ENCODE measurements at places on chromosomes 12 and 14. TPM values are rescaled to one million over a fixed set of nuclear protein-coding genes. Genes with fewer than 3 reads are reported as not detected.
A peak's percentile ranks its signal among the peaks of the same experiment; 100 is the strongest.

- no peak overlapping the region for H3K4me3 ChIP-seq
- DNase-seq: no peak
- H3K4me1 ChIP-seq: peaks cover 2% of the 10 kb centered on the region
- H3K27ac ChIP-seq: no peak overlapping the region
Observed at GRCh38 chr14:82766123-82766522, 1232.5 kb upstream of the SEL1L start.

DNA sequence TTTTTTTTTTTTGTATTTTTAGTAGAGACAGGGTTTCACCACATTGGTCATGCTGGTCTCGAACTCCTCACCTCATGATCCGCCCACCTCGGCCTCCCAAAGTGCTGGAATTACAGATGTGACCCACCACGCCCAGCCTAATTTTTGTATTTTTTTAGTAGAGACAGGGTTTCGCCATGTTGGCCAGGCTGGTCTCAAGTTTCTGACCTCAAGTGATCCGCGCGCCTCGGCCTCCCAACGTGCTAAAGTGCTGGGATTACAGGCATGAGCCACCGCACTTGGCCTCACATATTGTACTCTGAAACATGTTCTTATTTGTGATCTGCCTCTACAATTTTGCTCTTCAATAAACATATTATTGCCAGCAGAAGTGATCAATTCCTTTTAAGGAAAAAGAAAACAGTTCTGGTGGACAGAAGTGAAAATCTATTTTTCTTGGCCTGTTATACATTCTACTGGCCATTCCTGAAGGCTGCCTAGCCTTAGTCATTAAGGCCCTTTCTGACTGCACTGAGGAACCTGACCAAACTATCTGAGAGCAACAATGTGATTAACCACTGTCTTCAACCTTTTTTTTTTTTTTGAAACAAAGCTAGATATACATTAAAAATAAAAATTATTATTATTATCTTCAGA lies 36.1 kb downstream of the SNX6 start:
- H3K27me3 ChIP-seq: no peaks in the 10 kb centered on the region
- H3K27ac ChIP-seq: no peak overlapping the region
- peak; percentile 13 for DNase-seq
- no peaks in the 10 kb centered on the region for H3K4me1 ChIP-seq

DNA sequence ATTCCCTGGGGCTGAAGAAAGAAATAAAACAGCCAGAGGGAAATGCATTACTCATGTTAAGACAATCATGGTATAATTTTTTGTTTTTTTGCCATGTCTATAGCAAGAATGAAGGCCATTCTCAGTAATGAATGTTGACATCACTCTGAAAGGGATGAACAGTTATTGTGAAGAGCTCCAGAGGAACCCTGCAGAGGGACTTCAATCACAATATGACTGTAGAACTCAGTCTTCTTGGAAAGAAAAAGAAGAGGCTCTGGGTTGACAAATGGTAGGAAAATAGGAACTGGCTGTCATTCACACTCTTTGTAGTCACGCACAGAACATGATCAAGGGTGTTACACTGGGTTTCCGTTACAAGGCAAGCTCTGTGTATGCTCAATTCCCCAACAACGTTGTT lies 73.8 kb upstream of the DACT1 start:
- no peak overlapping the region for H3K27ac ChIP-seq
- no peak for DNase-seq
- no peak overlapping the region for H3K4me3 ChIP-seq
- no peaks in the 10 kb centered on the region for H3K27me3 ChIP-seq

KCNMB4 gene
- 4.0 TPM for polyA plus RNA-seq

- no peak overlapping the region for H3K27ac ChIP-seq
- H3K27me3 ChIP-seq: no peaks in the 10 kb centered on the region
- H3K4me1 ChIP-seq: no peaks in the 10 kb centered on the region
- DNase-seq: no peak
Observed at GRCh38 chr12:126248871-126249403, 1183.7 kb downstream of the AACS start.

- no peaks in the 10 kb centered on the region for H3K36me3 ChIP-seq
- H3K27me3 ChIP-seq: no peaks in the 10 kb centered on the region
- H3K27ac ChIP-seq: no peak overlapping the region
- H3K4me3 ChIP-seq: no peak overlapping the region
Observed at GRCh38 chr14:97177635-97178034, 380.5 kb downstream of the VRK1 start.

DNA sequence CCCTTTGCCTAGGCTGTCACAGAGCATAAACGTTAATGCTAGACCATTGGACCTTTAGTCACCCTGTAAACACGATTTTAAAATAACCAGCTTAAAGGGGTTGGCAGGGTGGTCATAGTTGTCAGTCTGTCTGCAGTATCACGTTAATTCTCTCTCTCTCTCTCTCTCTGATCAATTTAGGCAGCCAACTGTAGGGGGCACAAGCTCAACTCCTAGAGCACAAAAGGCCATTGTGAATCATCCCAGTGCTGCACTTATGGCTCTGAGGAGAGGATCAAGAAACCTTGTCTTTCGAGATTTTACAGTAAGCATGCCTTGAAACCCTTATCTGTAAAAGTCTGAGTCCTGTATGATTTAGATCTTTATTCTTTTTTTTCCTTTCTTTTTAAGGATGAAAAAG lies 97.1 kb downstream of the SCAF11 start:
- no peak overlapping the region for H3K27ac ChIP-seq
- no peaks in the 10 kb centered on the region for H3K27me3 ChIP-seq
- H3K4me1 ChIP-seq: no peaks in the 10 kb centered on the region

WBP11 gene
- 84.1 TPM for polyA plus RNA-seq

- no peak overlapping the region for H3K4me3 ChIP-seq
- H3K4me1 ChIP-seq: no peaks in the 10 kb centered on the region
- DNase-seq: no peak
- no peaks in the 10 kb centered on the region for H3K36me3 ChIP-seq
- H3K27me3 ChIP-seq: no peaks in the 10 kb centered on the region
- no peak overlapping the region for H3K27ac ChIP-seq
Observed at GRCh38 chr12:64840119-64840518, 15.7 kb downstream of the TBC1D30 start.

DNA sequence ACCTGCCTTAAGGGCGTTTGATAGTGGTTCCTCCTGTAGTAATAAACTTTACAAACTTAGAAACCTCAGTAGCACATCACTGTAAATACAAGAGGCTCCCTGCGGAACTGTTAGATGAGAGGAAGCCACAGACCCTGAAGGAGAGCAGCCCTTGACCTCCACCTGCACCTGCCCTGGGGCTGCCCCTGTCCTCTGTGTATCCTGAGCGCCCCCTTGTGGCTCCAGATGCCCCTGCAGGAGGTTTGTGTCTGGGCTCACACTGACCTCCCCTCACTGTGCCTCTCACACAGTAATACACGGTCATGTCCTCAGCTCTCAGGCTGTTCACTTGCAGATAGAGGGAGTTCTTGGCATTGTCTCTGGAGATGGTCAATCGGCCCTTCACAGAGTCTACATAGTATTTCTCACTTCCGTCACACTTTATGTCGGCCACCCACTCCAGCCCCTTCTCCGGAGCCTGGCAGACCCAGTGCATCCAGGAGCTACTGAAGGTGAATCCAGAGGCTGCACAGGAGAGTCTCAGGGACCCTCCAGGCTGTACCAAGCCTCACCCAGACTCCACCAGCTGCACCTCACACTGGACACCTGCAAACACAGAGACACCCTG lies 1059.8 kb downstream of the TMEM121 start:
- H3K4me1 ChIP-seq: no peaks in the 10 kb centered on the region
- DNase-seq: no peak
- H3K27ac ChIP-seq: no peak overlapping the region
- H3K4me3 ChIP-seq: no peak overlapping the region
- no peaks in the 10 kb centered on the region for H3K36me3 ChIP-seq
- H3K27me3 ChIP-seq: no peaks in the 10 kb centered on the region

DNA sequence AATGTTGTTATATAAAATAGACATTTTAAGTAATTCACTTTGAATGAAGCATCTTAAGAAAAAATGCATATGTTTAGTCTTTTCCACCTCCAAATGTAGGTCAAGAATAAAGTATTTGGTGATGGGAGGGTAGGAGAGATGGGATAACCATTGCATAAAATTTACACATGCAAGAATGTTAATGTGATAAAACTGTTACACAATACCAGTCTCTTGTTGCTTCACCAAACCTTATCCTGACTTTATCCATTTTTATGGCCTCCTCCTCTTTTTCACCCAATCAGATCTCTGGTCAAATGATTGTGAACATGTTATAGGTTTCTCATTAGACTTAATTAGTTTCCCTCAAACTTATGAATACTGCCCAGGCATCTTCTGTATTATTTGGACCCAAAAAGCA lies 994.5 kb upstream of the FLRT2 start:
- H3K36me3 ChIP-seq: no peaks in the 10 kb centered on the region
- peaks cover 2% of the 10 kb centered on the region for H3K4me1 ChIP-seq
- H3K27me3 ChIP-seq: no peaks in the 10 kb centered on the region
- no peak overlapping the region for H3K27ac ChIP-seq
- DNase-seq: no peak

DNA sequence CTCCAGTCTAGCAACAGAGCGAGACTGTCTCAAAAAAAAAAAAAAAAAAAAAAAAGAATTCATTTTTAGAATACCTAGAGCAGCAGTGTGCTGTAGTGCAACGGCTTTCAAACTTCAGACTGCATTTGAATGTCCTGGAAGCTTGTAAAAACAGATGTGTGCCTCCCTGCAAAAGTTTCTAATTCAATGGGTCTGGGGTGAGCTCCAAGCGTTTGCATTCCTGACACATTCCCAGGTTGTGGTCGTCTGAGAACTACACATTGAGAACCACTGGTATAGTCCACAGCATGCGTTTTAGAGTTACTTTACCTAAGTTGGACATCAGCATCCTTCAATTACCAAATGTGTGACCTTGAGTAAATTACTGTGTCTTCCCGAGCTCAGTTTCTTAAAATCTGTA lies 816.8 kb downstream of the NRXN3 start:
- H3K4me1 ChIP-seq: no peaks in the 10 kb centered on the region
- H3K36me3 ChIP-seq: no peaks in the 10 kb centered on the region
- H3K27ac ChIP-seq: no peak overlapping the region
- no peaks in the 10 kb centered on the region for H3K27me3 ChIP-seq

LYZ gene
- 233 TPM for polyA plus RNA-seq

DNA sequence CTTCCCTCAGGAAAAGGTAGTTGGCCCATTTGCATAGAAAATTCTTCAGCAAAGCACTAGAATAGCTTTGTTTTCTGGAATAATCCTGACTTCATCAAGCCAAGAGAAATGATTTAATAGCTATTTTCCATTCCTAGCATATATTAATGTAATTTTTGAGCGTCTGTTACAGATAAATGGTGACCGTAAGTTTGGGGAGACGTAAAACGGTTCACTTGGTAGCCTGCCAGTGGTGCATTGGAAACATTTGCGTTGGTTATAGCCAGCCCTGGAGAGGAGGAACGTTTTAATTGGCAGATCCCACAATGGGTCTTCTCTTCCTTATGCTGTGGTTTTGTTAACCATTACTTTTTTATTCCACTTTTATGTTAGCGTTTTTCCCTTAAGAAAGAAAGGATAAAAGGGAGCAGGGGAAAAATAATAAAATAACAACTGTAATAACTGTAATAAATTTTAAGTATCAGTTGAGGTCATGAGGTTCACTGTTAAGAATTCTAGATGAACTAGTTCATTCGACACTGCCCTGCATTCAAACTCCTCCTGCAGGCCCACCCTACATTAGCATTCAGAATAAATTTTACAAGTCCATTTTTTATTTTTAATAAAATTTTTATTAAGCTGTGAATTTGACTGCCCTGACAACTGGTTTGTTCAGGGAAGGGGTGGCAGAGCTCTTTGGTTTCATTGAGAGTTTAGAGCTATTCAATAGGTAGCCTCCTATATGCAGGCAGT lies 300.7 kb downstream of the ERC1 start:
- DNase-seq: no peak
- no peak overlapping the region for H3K4me3 ChIP-seq
- H3K36me3 ChIP-seq: no peaks in the 10 kb centered on the region

PCED1B gene
- polyA plus RNA-seq: 12.1 TPM

DNA sequence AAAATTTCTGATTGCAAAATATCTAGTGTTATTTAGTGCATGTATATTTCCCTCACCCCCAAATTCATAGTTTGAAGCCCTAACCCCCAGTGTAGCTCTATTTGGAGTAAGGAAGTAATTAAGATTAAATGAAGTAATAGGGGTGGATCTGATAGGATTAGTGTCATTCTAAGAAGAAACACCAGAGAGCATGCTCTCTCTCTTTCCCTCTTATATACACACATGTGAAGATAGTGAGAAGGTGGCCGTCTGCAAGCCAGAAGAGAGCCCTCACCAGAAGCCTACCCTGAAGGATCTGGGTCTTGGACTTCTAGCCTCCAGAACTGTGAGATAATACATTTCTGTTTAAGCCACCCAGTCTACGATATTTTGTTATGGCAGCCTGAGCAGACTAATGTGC lies 120.3 kb downstream of the TMEM30B start:
- no peak overlapping the region for H3K27ac ChIP-seq
- no peak for DNase-seq
- H3K27me3 ChIP-seq: no peaks in the 10 kb centered on the region
- H3K4me1 ChIP-seq: no peaks in the 10 kb centered on the region
- H3K4me3 ChIP-seq: no peak overlapping the region
- H3K36me3 ChIP-seq: no peaks in the 10 kb centered on the region

- no peaks in the 10 kb centered on the region for H3K36me3 ChIP-seq
- H3K4me1 ChIP-seq: no peaks in the 10 kb centered on the region
- no peaks in the 10 kb centered on the region for H3K27me3 ChIP-seq
- no peak overlapping the region for H3K27ac ChIP-seq
Observed at GRCh38 chr12:15679151-15679550, 110.0 kb downstream of the EPS8 start.

- H3K27ac ChIP-seq: no peak overlapping the region
- H3K27me3 ChIP-seq: no peaks in the 10 kb centered on the region
- DNase-seq: no peak
- H3K36me3 ChIP-seq: no peaks in the 10 kb centered on the region
Observed at GRCh38 chr12:113318900-113319628, 15.8 kb downstream of the SLC8B1 start.

DNA sequence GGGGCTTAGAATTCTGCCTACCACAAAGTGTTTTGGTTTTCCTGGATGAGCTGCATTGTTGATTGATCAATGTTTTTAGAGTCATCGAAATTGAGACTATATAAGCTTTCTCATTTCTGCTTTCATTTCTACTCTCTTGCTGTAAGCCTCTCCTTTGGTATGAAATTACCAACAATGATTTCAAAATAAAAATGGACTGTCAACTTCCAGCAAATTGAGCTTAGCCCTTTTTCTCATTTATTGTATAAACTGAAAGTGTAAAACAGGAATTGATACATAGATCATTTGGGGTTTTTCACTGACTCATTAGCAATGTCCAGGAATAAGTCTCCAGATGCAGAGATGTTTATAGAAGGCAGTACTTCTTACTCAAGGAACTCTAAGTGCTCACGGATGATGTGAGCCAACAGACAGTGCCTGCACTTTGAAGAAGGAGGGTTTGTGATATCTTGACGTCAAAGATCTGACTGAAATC lies 20.0 kb upstream of the PCNX1 start:
- no peaks in the 10 kb centered on the region for H3K36me3 ChIP-seq
- H3K27me3 ChIP-seq: no peaks in the 10 kb centered on the region
- H3K27ac ChIP-seq: no peak overlapping the region
- no peak overlapping the region for H3K4me3 ChIP-seq
- no peaks in the 10 kb centered on the region for H3K4me1 ChIP-seq
